Activated CD4-positive, alpha-beta memory T cell treated with anti-CD3 and anti-CD28 coated beads for 36 hours (primary cell): ENCODE measurements at places on chromosomes 7 and 10.

- no peak for DNase-seq
Observed at GRCh38 chr10:7357193-7357592, 53.6 kb downstream of the SFMBT2 start.

GRCh38 chr10:16811765-16812164 lies 5.5 kb downstream of the RSU1 start:
- DNase-seq = no peak

DNA sequence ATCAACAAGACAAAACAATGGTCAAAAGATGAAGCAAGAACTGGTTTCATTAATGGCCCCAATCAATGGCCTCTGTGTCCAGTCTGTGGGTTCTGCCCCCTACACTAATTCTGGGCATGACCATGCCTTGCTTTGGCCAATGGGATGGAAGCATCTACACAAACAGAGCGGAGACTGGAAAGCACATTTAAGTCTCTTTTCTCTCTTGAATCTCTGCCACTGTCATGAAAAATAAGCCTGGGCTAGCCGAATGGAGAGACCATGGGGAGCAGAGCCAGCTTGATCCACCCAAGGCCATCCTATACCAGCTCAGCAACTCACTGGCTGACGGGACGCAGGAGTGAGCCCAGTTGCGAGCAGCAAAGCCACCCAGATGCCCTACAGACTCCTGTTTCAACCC lies 30.9 kb downstream of the ANKRD16 start:
- no peak for DNase-seq

DNA sequence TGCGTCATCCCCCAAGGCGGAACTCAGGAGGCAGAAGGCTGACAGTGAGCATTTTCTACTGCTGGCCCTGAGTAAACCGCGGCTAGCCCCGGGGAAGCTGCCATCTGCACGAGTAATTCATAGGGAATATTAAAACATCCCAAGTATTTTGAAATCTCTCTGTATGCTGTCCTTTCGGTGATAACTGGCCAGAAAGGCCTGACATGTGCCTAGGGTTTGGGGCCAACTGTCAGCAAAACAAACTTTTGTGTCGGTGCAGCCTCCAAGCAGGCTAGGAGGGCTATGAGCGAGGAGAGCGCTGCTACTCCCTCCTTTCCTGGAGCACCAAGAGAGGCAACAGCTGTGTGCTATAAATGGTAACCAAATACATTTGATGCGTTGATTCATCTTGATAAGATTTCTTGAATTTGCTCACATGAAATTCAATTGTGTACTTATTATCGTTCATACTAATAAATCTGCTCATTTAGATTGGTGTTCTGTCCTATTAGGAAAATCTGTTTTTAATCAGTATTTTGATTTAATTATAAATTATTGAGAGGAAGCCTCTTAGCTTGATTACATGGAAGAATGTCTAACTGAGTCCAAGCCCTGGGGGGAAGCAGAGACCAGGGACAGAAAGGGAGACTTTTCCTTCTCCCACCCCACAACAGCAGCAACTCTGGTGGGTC lies 124.4 kb upstream of the NPS start:
- no peak for DNase-seq

- no peak for DNase-seq
Observed at GRCh38 chr7:93301736-93302135, 69.6 kb downstream of the VPS50 start.

- no peak for DNase-seq
Observed at GRCh38 chr7:41808541-41808940, 105.7 kb upstream of the INHBA start.
